ENCODE measurements at places on chromosomes 4 and X.
A peak's percentile ranks its signal among the peaks of the same experiment; 100 is the strongest.

- DNase-seq: no peak
Measured at GRCh38 chrX:11111947-11112346, 815 bp downstream of the HCCS start.

GRCh38 chr4:119300101-119300978, 21.6 kb downstream of the FABP2 start:
- DNase-seq: peak; percentile 92

DNA sequence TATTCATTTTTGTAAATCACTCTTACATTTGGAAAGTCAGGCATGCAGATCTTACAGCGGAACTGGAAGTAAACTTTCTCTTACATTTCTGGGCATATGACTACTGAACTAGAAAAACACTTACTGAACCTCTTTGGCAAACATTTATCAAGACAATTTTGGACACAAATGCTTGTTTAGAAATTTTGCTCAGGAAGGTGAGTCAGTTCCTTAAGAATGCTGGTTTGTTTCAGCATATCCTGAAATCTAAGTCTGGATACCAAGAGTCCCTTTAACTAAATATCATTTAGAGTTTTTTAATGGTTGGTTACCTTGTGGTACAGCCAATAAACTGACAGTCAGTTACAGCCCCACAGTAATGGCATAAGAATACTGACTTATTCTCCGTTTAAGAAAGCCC, 15.0 kb downstream of the SHISA3 start:
- no peak for DNase-seq

DNA sequence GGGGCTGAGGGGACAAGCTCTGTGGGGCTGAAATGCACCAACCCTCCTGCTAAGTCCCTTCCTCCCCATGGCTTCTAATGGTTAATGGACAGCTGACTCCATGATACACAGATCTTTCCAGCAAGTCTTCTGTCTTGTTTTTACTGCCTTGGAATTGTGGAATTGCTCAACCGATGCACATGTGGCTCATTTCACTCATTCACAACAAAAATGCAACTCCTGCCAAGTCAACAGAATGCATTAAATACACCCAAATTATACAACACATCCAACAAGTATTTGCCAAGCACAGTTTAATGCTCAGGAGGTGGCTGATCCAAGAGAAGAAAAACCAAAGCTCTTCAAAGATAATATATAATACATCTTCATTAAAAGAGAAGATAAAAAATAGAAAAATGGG, 61.9 kb upstream of the PAGE4 start:
- no peak for DNase-seq

DNA sequence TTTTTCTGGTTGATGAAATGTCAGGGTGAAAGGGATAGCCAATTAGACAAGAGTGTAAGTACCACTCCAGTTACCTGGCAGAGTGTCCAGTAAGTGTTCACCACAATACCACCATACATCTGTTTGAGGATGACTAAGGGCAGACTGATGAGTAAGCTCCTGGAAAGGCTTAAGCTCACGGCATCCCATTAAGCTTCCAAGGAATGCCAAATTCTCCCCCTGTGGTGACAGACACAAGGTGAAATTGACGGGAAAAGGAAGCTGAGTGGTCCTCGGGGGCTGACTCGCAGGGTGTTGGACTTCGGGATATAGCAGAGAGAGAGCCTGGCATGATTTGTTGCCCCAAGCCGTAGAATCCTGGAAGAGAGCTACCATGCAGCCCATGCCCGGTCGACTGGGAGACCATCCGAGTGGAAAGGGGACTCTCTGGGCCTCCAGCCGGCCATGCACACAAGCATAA, 7.6 kb upstream of the BST1 start:
- DNase-seq: peak; percentile 99

- DNase-seq: no peak
Measured at GRCh38 chr4:79178760-79179159, 147.1 kb downstream of the NAA11 start.

DNA sequence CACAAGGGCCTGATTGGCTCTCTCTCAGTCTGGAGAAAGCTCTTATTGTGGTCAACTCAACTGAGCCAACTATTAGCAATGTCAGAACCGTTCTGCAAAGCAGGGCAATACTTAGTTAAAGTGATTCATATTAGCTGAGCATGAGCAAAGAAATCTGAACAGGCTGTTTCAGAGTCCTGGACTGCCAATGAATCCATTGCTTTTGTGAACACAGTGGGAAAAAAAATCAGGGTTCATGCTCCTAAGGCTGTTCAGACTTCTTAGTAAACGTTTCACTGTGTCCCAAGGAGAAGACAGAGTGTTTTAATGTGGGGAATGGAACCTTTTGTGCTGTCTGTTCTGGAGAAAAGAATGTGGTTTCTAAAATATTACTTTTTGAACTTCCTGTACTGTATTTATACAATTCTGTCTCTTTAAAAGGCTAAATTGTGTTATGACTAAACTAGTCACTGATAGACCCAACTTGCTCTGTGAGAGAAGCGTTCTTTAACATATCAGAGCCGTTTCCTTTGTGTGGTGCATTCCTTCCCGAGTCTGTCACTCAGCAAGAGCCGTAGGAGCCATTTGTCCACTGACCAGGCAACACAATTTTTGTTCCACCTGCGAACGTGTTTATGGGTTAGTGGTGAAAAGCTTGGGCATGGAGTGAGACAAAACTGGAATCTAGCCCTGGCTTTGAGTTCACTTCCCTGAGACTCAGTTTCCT, 366.1 kb downstream of the FBXO8 start:
- DNase-seq: peak; percentile 37

All from LHCN-M2 (cell line).